Panc1 (cell line): ENCODE measurements at places on chromosomes 7 and 10.

GRCh38 chr10:16231176-16231575 lies 205.6 kb upstream of the PTER start:
- DNase-seq = no peak

- no peak for DNase-seq
Observed at GRCh38 chr7:49344556-49344955, 420.2 kb downstream of the CDC14C start.

- DNase-seq = no peak
Observed at GRCh38 chr7:47196106-47196645, 385.7 kb downstream of the TNS3 start.

- DNase-seq = no peak
Observed at GRCh38 chr10:6173203-6173602, 29.5 kb upstream of the PFKFB3 start.

- DNase-seq = no peak
Observed at GRCh38 chr7:135768064-135768463, 19.5 kb upstream of the FAM180A start.

DNA sequence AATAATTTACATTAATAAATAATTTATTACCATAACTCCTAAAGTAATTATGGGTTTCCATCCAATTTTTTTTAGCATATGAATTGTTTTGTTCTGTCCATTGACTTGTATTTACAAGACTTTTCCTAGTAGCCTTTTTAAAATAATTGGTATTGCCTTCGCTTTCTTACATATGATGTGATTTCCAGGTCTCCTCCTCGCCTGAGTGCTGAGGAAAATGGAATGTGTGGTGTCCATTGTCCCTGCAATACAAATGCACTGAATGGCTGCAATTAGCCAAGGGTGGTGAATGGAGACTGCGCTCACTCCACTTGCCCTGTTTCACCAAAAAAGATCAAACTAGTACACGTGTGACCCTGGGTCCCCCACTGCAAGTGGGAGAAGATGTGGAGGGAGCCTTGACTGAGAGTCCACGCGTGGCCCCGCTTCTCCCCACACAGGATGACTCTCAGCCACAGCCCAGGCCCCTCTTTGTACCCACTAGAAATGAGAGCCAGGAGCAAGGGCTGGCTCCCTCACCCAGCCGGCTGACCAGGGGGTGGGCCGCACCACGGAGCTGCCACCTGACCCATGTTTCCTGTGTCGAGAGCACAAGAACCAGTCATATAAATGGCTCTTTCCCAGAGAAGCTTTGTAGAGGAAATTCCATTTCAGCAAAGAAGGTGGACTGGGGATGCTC lies 52.6 kb downstream of the FAM53B start:
- no peak for DNase-seq

DNA sequence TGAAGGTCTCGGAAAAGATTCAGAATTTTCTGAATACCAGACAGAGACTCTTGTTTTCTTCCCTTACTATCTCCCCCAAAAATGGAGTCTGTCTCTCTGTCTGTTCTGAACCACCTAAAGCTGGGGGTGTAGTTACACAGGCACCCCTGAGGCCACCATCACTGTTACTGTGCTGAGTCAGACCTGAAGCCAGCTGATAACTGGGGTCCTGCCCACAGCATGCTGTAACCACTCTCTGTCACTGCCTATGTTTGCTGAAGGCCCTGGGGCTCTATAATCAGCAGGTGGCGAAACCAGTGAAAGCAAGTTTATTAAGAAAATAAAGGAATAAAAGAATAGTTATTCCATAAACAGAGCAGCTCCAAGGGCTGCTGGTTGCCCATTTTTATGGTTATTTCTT lies 575.2 kb upstream of the POT1 start:
- DNase-seq = no peak

DNA sequence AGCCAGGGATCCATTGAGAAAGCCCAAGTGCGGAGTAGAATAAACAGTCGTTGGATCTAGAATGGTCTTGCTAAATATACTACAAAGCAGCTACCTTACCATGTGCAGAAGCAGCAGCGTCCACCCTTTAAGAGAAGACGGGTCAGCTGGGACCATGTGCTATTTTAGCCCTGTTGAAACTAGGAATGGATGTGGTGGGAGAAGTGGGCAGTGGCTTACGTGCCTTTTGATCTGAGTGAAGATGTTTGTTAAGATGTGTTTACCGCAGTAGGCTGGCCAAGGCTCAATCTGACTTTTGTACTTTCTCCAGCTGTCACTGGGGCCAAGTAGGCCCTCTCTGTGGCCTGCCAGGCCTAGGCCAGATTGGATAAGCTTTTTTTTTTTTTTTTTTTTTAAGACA lies 9.2 kb downstream of the HABP2 start:
- no peak for DNase-seq

- DNase-seq = no peak
Observed at GRCh38 chr10:33331379-33331694, 3.1 kb downstream of the NRP1 start.

GRCh38 chr7:23062452-23062851 lies 43.1 kb upstream of the KLHL7 start:
- DNase-seq = no peak

GRCh38 chr7:83629117-83629880 lies 19.6 kb downstream of the SEMA3E start:
- no peak for DNase-seq

GRCh38 chr7:131012477-131013031 lies 278.5 kb upstream of the KLF14 start:
- DNase-seq = no peak

DNA sequence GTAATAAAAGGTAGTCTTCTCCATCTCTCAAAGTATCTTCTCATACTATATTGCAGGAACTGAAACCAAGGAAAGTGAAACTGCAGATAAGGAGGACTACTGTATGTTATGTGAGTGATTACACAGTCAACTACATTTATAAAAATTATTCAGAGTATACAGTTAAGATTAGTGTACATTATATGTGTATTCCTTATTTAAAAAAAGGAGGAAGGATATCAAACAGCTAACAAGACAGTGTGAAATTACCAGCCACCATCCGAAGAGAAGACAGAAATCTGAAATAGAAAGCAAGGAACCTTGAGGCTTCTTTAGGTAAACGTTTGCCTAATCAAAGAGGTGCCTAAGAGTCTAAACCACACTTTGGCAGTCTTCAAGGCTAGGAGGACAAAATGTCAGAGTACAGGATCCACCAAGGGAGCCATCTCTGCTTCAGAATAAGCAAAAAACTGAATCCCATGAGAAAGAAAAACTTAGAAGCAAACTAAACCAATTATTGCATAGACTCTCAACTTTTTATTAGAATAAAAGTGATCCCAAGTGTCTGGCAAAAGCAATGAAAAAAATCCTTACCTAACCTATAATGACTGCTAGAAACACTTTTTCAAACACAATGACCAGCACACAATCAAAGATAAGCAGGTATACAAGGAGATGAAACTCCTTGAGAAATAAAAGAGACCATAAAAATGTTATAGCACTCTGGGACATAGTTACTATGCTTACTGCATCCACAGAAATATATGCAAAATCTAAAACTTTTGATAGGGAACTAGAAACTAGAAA lies 6.4 kb downstream of the USP6NL start:
- no peak for DNase-seq

DNA sequence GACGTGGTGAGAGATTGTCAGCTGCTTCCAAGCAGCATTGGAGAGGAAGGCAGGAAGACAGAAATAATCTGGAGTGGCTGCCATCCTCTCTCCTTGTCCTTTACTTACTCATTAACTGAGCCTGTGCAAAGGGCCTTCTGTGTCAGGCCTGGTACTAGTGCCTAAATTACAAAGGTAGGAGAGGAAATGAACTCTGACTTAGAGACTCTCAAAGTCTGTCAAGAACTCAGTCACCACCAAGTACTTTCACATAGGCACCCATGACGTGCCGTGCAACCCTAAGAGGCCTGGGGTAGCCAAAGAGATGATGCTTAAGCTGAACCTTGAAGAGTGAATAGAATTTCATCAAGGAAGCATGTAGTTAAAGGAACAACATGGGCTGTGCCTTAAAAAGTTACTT lies 866.9 kb downstream of the LRMDA start:
- no peak for DNase-seq

DNA sequence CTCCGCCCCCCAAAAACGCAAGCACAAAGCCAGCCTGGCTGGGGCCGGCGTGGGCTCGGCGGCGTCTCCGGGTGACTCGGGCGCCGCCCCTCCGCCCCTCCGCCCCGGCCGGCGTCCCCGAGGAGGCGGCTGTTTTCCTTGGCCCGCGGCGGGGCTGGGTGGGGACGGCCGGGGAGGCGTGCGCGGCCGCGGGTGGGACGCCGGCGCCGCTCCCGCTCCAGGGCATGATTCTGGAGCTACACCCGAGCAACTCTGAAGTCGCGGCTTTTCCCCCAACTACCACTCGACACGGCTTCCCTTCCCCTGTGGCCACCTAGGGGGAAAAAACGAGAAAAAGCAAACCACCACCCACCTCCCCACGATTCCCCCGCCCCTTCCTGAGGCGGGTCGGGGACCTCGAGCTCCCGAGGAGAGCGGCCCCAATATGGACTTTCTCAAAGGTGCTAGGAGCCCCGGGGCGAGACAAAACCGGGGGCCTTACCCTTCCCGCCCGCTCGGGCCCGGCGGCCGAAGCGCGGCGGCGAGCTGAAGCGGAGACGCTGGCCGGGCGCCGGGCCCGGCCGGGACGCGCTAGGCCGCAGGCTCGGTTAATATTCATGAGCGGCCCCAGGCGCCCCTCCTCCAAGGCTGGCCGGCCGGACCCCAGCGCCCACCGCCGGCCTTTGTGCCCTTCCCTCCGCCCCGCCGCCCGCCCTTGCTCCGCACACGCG lies 856 bp downstream of the ARHGAP21 start:
- no peak for DNase-seq

DNA sequence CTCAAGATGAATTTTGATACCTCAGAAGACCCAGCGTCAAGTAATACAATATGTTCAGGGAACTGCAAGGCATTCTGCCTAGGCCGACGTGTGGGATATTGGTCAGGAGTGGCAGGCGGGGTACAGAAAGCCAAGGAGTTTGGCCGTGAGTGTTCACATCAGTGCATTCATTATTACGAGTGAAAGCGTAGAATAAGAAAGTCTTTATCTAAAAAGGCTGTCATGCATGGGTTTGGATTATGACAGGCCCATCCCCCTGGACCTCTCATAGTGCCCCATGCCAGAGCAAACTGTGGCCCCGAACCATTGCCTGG lies 7.5 kb downstream of the AIMP2 start:
- DNase-seq = no peak

DNA sequence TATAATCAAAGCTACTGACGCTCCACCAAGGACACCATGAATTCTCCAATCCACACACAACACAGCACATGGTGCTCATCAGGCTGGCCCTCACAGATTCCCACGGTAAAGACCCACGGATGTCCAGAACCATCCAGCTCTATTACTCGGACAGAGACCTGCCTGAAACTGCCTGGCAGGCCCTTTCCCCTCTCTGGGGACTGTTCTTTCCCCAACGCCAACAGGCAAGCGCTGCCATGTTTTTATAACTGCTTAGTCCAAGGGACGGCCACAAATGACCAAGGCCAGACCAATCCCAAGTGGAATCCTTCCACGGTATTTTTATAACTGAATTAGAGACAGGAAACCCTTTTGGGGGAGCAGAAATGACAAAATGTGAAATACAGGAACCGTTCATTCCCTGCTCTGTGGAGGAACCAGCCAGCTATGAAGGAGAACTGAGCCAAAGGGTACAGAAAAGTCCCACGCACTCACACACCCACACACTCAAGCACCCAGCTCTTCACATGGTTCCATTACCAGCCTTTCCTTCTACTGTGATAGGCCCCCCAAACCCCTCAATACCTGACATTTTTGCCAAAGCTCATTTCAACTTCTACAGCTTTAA lies 4.1 kb downstream of the PIP4K2A start:
- no peak for DNase-seq

DNA sequence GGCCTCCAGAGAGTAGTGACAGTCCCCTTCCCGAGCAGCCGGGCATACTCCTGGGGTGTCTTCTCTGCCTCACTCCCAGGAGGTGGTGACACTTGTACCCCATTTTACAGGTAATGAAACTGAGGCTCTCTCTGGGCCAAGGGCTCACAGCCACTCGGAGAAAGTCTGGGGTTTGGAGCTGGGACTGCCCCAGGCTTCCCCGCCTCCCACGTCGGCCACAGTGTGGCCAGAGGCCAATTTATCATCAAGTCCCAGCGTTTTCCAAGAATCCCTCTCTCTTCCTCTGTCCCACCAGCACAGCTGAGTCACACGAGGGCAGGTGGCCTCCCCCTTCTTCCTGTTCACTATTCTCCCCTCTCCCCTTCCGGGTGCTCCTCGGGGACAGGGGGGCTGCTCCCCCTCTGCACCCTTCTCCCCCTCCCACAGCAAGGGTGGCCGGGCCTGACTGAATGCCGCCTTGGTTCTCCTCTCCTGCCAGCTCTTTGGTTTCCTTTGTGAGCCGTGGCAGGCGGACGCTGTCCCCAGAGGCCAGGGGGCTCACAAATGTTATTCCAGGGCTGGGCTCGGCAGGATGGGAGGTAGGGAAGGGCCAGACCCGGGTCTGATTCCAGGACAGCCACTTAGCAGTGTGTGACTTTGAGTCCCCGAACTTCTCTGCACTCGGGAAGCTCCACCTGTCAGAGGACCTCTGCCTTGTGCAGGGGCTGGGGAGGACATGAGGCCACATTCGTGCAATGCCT lies 17.7 kb downstream of the CLIP2 start:
- DNase-seq = no peak

- no peak for DNase-seq
Observed at GRCh38 chr10:73310475-73310874, 48.2 kb downstream of the CFAP70 start.

DNA sequence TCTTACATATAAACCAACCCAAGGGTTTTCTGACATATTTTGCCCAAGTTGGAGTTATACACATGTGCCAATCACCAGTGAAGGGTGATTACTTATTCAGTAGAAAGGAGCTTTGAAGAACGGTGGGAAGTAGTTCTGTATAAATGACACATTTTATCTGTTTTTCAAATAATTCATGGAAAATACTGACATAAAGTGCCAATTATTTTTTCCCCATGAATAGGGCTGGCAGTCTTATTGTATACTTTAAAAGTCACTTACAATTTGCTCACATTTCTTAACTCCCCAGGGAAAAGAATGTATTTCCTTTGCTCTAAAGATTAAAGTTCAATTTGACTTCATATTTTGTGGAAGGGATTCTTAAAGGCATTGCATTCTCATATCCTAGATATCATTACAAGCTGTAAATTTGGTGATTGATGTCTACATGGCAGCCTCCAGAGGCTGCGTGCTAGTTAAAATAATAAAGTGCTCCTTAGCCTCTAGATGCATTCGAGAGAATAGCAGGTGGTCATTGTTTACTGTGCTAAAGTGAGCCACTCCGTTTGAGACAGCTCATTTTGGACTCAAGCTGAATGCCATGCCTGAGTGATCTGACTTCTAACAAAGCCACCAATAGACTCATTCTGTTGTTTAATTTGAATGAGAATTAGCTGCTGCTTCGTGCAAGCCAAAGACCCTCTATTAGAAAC lies 148.8 kb upstream of the NRP1 start:
- DNase-seq = no peak

- no peak for DNase-seq
Observed at GRCh38 chr10:80184291-80184690, 21.0 kb downstream of the ANXA11 start.

DNA sequence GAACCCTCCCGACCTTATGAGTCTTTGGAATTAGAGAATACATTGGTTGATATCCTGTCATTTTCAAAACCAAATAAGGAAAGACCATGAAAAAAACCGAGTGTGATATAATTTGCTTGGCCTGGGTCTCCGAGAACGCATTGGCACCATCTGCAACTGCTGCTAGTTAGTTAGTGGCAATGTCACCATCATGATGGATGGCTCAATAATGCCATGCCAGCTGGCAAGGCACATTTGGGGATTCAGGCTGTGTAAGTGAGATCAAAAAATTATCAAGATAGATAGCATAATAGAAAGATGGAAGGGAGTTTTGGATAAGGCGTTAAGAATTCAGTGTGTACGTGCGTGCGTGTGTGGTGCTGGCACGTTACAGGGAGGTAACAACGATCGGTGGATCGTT lies 134.7 kb upstream of the TCERG1L start:
- DNase-seq = no peak
